ENCODE measurements at places on chromosomes 12 and 14. TPM values are rescaled to one million over a fixed set of nuclear protein-coding genes. Genes with fewer than 3 reads are reported as not detected.

The TESPA1 gene
- total RNA-seq: not detected

GRCh38 chr12:68871921-68872320 is 61.0 kb downstream of the CPM start:
- no peak overlapping the region for H3K4me3 ChIP-seq
- H3K27me3 ChIP-seq: no peaks in the 10 kb centered on the region
- DNase-seq: no peak
- no peaks in the 10 kb centered on the region for H3K4me1 ChIP-seq

GRCh38 chr14:95838862-95839261 is 37.8 kb upstream of the TUNAR start:
- no peak overlapping the region for H3K4me3 ChIP-seq
- H3K36me3 ChIP-seq: no peaks in the 10 kb centered on the region
- DNase-seq: no peak
- no peaks in the 10 kb centered on the region for H3K27me3 ChIP-seq

- no peak for DNase-seq
- H3K4me3 ChIP-seq: no peak overlapping the region
- H3K27ac ChIP-seq: no peak overlapping the region
- no peaks in the 10 kb centered on the region for H3K36me3 ChIP-seq
- H3K27me3 ChIP-seq: peaks cover under 1% of the 10 kb centered on the region
Observed at GRCh38 chr14:96586921-96587822, 85.0 kb downstream of the PAPOLA start.

The KRT74 gene
- not detected for total RNA-seq

The SERPINA12 gene
- total RNA-seq: not detected

GRCh38 chr12:106774808-106775524 is 484 bp downstream of the RIC8B start:
- peak overlapping the region; percentile 68 for H3K4me3 ChIP-seq
- H3K27ac ChIP-seq: peak overlapping the region; percentile 98
- H3K36me3 ChIP-seq: no peaks in the 10 kb centered on the region

DNA sequence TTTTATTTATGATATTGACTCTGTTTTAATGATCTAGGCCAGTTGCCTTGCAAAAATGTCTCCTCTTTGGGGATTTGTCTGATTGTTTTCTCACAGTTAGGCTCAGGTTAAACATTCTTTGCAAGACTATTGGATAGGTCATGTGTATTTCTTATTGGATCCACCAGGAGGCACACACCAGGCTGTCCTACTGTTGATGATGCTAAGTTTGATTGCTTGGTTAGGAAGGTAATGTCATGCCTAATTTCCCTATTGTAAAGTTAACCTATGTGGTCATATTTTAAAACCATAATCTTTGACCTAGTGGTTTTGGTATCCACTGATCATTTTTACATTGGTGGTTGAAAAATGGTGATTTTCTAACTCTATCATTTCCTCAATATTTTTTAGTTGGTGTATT is 137.1 kb downstream of the BRMS1L start:
- H3K27ac ChIP-seq: no peak overlapping the region
- H3K27me3 ChIP-seq: no peaks in the 10 kb centered on the region

GRCh38 chr12:70706611-70707010 is 69.4 kb upstream of the PTPRB start:
- H3K27me3 ChIP-seq: no peaks in the 10 kb centered on the region
- no peaks in the 10 kb centered on the region for H3K36me3 ChIP-seq
- no peak for DNase-seq
- no peak overlapping the region for H3K27ac ChIP-seq
- no peaks in the 10 kb centered on the region for H3K4me1 ChIP-seq

DNA sequence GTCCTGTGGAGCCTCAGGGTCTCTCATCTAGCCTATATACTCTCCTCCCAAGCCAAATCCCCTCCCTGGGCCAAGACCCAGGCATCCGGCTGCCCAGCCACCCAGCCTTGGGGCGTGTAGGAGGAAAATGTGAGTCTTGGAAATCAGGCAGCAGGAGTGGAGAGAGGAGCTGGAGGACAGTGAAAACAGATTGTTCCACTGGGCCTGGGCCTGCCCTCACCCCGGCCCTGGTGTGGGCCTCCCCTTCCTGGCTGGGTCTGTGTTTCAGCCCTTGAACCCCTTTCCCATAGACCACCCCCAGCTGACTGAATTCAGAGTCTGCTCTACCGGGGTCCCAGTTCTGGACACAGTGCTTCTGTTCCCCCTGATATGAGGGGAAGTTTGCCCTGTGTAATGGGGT is 6.7 kb downstream of the ITGA5 start:
- H3K4me3 ChIP-seq: peak overlapping the region; percentile 98
- H3K4me1 ChIP-seq: peaks cover 56% of the 10 kb centered on the region
- H3K36me3 ChIP-seq: peaks cover 97% of the 10 kb centered on the region
- DNase-seq: no peak
- no peaks in the 10 kb centered on the region for H3K27me3 ChIP-seq

DNA sequence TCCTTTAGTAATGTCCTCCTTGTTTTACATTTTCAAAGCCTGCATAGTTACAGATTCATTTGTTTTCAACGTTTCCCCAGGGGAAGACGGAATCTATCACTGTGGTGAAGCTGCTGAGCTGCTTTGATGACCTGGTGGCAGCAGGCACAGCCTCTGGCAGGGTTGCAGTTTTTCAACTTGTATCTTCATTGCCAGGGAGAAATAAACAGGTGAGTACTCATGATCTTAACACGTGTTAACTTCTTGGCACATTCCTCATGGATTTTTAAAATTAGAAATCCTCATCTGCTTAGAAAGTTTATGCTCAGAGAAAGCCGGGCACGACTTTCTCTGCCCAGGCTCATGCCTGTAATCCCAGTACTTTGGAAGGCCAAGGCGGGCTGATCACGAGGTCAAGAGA is 44.5 kb downstream of the TECPR2 start:
- H3K27ac ChIP-seq: peak overlapping the region; percentile 90
- H3K4me3 ChIP-seq: no peak overlapping the region
- H3K36me3 ChIP-seq: no peaks in the 10 kb centered on the region
- no peak for DNase-seq
- H3K27me3 ChIP-seq: no peaks in the 10 kb centered on the region

DNA sequence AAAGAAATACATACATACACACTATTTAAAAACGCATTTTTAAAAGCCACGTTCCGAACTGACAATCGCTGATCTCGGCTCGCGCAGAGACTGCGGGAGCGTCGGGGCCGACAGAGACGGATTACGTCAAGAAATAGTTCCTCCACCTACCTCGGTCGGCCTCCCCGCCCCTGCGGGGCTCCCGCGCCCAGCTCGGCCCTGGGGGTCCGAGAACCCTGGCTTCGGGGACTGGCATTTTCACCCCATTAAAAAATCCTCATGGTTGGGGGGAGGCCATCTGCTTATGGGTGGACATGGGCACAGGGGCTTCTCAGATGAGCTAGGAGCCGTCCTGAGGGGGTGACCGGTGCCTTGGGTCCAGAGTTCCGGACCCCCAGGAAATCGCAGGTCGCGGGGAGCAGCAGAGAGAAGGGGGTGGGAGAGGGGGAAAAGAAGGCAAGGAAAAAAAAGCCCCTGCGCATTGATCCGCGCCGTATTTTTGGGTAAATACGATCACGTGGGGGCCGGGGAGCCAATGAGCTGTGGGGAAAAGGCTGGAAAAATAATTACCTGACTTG is 324 bp upstream of the HOXC9 start:
- peaks cover 37% of the 10 kb centered on the region for H3K27me3 ChIP-seq
- DNase-seq: no peak
- peak overlapping the region; percentile 62 for H3K4me3 ChIP-seq
- H3K36me3 ChIP-seq: no peaks in the 10 kb centered on the region

DNA sequence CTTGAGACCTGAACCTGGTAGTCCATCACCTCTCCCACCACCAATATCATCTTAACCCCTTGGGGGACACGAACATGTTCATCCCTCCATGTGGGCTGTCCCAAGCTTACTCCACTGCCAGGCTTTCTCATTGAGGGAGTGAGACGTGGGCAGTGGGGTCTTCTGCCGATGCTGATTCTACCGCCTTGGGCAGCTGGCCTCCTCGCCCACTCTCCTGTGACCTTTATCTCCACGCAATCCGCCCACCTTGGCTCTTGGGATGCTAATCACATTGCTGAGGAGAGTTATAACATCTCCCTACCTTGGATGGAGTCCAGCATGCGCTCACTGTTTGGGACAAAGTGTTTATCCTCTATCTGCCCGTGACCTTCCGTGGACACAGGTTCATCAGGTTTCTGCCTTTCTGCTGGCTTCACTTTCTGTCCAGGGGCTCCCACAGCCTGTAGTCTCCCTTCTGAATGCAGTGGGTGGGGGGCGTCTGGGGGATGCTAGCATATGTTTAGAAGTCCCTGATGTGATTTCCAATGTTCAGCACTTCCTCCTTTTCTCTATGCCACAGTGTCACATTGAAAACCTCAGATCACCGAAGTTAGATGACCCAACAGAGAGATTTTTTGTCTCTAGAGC is 53.2 kb upstream of the ESRRB start:
- no peaks in the 10 kb centered on the region for H3K36me3 ChIP-seq
- DNase-seq: no peak
- no peak overlapping the region for H3K27ac ChIP-seq
- H3K27me3 ChIP-seq: no peaks in the 10 kb centered on the region
- H3K4me3 ChIP-seq: no peak overlapping the region

The PRPH gene
- not detected for total RNA-seq

DNA sequence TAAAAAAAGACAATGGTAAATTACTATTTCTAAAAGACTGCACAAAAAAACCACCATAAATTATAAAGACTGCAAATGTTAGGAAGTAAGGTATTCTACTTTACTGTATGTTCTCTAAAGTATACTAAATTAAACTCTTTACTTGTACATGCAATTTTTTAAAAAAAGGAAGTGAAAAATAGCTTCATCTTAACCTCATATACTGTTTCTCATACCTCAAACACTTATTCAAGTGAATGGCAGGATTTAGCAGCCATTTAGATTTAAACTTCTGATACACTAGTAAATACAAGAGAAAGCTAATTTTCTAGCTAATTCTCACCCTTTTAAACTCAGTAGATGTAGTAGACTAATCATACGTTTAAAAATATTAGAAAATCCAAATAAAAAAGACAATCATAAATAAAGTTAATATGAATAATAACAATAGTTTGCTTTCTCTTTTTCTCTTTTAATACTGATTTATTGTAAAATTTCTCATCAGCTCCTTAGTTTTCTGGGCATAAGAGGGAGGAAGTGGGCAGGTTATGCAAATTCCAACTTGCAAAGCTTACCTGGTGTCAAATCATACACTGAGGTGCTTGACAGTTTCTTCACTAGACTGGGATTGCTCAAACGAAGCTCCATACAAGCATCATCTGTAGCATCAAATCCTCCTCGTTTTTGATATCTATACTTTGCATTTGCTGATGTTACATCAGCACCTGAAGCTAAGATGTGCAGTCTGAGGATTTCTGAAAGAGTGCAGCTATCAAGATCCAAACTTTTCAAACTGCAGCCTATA is 71.0 kb upstream of the CFL2 start:
- no peak overlapping the region for H3K4me3 ChIP-seq
- H3K27me3 ChIP-seq: no peaks in the 10 kb centered on the region
- no peak overlapping the region for H3K27ac ChIP-seq
- peaks cover 32% of the 10 kb centered on the region for H3K36me3 ChIP-seq
- no peak for DNase-seq

- DNase-seq: no peak
- no peak overlapping the region for H3K4me3 ChIP-seq
- no peak overlapping the region for H3K27ac ChIP-seq
- H3K36me3 ChIP-seq: no peaks in the 10 kb centered on the region
- no peaks in the 10 kb centered on the region for H3K4me1 ChIP-seq
- no peaks in the 10 kb centered on the region for H3K27me3 ChIP-seq
Observed at GRCh38 chr12:32015036-32015435, 55.8 kb downstream of the RESF1 start.

DNA sequence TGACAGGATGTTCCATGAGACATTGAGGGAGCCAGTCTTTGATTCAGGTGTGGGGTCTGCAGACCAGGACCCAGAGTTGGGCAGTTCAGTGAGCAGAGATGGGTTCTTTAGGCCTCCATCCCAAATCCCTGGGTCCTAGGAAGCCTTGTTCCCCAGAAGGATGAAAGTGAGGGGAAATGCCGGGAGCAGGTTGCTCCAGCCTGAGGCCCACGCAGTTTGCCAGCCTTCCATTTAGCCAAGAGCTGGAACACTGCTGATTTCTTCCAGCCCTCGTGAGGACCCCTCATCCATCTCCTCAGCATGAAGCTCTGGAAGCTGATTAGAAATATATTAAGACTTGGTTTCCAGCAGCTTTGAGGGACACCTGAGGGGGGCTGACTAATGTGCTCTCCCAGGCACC is 12.1 kb downstream of the C14orf132 start:
- no peaks in the 10 kb centered on the region for H3K36me3 ChIP-seq
- no peak overlapping the region for H3K4me3 ChIP-seq
- peak overlapping the region; percentile 40 for H3K27ac ChIP-seq
- DNase-seq: no peak
- peaks cover 15% of the 10 kb centered on the region for H3K4me1 ChIP-seq

DNA sequence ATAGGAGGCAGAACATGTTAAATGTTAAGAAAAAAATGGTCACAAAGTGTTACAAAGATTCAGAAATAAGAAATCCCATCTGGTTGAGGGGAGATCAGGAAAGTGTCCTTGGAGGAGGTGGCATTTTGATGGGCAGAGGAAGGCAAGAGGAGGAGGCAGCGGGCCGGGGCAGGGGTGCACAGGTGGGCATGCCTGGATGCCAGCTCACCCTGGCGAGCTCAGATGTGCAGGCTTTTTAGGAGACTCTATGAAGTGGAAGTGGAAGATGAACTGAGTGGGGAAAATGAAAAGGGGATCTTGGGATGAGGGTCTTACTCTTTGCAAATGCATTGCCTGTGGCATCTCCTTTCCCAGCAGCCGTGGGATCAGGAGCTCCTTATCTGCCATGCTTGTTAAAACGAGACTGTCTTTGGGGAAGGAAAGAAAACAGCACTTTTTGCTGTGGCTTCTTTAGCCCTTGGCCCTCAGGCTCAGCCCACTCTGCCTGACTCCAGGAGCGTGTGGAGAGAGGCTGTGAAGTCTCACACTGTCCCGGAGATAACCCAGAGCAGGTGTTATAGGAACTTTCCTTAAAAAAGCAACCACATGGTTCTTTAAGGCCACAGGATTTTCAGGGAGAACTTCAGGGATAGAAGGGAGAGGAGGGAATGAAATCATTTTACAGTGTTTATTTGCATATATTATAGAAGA is 62.6 kb downstream of the ELK3 start:
- no peaks in the 10 kb centered on the region for H3K36me3 ChIP-seq
- H3K27ac ChIP-seq: no peak overlapping the region
- no peaks in the 10 kb centered on the region for H3K27me3 ChIP-seq

Measured in ascending aorta (tissue), 2 donors.